NCI-H2107 (cell line): ENCODE measurements at places on chromosomes 6 and 20.

GRCh38 chr6:116842459-116842858 is 13.6 kb upstream of the GPRC6A start:
- DNase-seq, result no peak

GRCh38 chr6:116090251-116090650 is 10.4 kb upstream of the NT5DC1 start:
- DNase-seq, result no peak

- peak; percentile 22 for DNase-seq
These were observed 169.7 kb downstream of the HAO1 start for GRCh38 chr20:7770578-7770977.

- no peak for DNase-seq
These were observed 3.5 kb downstream of the LRFN2 start for GRCh38 chr6:40583709-40584108.
